ENCODE measurements at places on chromosomes 6 and 20.
A peak's percentile ranks its signal among the peaks of the same experiment; 100 is the strongest.

GRCh38 chr20:11511821-11512220 lies 405.9 kb upstream of the BTBD3 start:
- DNase-seq = no peak

DNA sequence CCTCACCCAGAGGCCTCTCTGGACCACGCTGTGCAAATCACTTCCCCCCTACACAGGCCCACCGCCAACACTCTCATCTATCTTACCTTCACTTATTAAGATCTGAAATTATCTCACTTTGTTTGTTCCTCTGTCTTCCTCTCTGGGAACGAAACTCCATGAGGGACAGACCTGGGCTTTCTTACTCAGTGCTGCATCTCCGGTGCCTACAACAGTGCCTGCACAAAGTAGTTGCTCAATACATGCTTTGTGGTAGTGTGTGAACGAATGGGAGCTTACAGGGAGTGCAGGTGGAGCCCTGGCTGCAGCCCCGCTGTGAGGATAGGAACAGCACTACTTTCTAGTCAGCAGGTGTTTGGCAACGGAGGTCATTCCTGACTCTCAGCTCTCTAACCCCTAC lies 5.3 kb downstream of the CASS4 start:
- DNase-seq = no peak

DNA sequence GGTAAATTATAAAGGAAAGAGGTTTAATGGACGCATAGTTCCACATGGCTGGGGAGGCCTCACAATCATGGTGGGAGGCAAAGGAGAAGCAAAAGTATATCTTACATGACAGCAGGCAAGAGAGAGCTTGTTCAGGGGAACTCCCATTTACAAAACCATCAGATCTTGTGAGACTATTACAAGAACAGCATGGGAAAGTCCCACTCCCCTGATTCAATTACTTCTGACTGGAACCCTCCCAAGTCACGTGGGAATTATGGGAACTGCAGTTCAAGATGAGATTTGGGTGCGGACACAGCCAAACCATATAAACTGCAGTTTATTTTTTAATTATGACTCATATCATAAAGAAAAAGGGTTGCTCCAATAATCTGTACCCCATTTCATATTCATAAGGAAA lies 22.3 kb upstream of the HLA-DQA2 start:
- DNase-seq = no peak

- no peak for DNase-seq
These were observed 33.2 kb downstream of the B4GALT5 start for GRCh38 chr20:49680484-49680883.

- no peak for DNase-seq
These were observed 8.3 kb upstream of the NPEPL1 start for GRCh38 chr20:58684291-58684690.

GRCh38 chr6:30013291-30013922 lies 47.7 kb upstream of the POLR1H start:
- DNase-seq = no peak

DNA sequence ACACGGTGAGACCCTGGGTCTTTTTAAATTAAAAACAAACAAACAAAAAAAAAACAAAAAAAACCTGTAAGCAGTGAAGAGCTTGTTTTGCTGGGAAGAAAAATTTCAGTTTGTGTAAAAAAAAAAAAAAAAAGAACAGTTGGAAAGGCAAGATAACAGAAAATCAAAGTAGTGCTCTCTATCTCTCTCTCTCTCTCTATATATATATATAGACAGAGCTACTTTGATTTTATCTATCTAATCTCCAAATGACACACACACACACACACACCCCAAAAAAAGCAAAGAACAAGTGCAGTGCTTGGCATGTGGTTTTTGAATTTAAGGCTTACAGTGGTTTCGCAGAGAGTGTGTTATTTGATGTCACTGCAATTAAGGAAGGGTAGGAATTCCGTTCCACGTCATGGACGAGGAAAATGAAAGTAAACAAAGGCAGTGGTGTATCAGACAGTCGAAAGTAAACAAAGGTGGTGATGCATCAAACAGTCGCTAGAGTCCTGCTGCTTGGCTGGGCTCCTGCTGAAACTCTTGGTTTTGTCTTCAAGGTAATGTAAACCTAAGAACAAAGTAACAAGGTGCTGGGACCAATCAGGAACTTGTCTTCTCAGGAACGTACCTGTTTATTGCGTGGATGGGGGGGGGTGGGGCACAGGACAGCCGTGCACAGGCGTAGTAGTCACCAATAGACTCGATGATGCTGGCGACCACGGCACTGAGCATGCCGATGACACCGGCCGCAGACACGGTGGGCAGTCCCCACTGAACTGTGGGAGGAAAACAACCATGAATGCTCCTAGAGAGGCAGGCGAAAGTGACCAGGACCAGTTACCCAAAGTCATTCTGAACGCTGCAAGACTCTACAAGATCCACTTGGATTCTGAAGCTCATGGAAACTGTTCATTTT lies 131.8 kb downstream of the SLC23A2 start:
- no peak for DNase-seq

- peak; percentile 69 for DNase-seq
These were observed 1.4 kb downstream of the CLIC1 start for GRCh38 chr6:31734821-31735406.

GRCh38 chr6:91415031-91415605 lies 828.2 kb upstream of the MAP3K7 start:
- DNase-seq = no peak

DNA sequence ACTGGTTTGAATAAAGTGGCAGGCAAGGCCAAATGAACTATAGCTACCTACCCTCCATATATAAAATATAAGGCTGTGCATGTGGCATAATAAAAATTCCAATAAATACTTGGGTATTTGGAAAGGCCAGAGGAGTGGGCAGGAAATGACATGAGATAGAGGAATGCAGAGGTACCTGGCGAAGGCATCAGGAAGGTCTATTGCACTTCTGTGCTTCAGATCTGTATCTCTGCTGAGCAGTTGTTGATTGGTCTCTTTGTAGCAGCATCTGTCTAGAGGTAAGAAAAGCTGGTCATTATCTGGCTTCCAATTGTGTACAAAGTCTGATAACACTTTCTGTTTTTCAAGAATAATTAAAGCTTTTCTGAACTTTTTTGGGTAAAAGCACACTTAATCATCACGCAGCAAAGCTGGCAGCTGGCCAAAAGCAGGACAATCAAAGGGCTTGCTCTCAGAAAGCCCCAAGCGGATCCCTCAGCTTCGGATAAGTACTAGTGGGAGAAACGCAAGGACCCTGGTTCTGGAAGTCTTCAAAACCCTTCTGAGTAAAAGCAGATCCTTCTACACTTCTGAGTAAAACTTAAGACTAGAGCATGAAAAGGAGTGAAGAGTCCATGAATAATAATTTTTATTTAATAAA lies 120.1 kb upstream of the TCF21 start:
- DNase-seq = no peak

DNA sequence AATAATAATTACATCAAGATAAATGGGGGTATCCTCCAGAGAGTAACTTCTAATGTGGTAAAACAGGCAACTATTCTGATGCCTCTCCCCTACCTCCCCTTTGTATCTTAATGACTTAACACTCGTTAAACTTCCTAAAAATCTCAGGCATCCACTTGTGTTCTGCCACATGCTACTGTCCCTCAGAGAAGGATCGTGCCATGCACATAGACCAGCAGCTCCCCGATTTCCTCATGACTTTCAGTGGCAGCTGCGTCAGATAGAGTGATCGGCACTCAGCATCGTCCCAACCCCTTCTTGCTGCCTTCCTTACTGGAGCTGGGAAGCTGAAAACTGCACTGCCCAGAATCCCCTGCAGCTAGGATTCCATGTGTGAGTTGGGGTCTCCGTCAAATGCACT lies 32.1 kb downstream of the RIPOR2 start:
- DNase-seq = no peak

DNA sequence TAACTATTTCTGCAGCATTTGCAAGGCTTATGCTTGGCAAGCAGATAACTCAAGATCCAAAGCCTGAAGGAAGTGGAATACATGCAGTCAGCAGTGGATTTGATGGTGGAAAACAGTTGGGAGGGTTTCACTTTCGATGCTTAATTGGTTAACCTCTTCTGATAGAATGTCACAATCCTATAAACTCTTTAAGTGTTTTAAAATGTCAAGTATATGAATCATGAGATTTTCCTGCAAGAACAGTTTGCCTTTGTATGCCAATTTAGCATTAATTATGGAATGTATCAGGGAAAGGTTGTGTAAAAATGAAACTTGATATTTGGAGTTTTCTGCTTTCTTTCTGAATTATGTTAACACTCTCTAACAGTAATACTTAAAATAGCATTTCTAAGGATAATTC lies 36.6 kb downstream of the NKX2-4 start:
- DNase-seq = no peak

DNA sequence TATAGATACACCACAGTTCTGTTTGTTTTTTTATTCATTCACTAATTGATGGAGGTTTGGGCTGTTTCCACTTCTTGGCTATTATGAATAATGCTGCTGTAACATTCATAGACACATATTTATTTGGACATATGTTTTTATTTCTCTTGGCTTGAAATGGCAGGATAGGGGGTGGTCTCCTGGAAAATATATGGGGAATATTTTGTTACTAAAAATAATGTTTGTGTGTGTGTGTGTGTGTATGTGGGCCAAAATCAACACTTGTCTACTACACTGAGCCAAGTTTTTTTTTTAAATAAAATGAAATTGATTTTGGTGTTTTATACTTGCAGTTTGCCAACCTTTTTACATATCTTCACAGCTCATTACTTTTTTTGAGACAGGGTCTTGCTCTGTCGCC lies 264.4 kb upstream of the SULF2 start:
- no peak for DNase-seq

GRCh38 chr20:17431621-17432364 lies 99.4 kb downstream of the BFSP1 start:
- DNase-seq = peak; percentile 31

DNA sequence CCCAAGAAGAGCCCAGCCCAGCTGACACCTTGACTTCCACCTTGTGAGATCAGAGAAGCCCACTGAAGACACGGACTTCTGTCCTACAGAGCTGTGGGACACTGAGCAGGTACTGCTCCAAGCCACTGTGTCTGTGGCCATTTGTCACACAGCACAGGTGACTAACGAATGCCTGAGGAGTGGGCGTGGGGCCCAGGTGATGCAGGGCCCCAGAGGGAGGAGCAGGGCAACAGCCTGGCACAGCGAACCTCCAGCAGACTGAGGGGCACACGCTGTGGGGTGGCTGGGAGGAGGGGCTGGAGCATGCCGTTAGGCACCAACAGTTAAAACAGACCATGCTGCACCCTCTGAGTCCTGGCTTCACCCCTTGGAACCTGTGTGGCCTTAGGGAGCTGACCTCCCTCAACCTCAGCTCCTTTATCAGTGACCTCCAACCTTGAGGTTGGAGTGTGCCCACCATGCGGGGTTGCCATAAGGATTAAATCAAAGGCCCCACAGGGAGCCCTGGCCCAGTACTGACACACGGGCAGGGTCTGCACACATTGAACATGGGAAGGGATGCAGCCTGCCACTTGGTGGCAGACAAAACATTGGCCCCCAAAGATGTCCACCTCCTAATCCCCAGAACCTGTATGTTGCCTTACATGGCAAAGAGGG lies 119.9 kb upstream of the CST7 start:
- no peak for DNase-seq

DNA sequence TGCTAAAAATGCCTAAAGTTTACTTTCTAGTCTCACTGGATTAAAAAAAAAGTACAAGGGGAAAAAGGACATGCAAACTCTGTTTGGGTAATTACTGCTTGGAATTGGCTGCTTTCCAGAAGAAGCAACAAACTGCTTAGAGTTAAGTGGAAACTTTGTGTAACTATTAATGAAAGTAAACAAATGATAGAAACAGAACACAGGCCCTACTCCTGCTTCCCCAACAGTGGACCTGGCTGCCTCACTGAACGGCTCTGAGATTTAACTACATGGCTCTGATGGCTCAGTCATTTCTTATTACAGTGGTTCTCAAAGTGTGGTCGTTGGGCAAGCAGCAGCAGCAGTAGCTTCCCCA lies 108.5 kb downstream of the MAN1A1 start:
- no peak for DNase-seq

DNA sequence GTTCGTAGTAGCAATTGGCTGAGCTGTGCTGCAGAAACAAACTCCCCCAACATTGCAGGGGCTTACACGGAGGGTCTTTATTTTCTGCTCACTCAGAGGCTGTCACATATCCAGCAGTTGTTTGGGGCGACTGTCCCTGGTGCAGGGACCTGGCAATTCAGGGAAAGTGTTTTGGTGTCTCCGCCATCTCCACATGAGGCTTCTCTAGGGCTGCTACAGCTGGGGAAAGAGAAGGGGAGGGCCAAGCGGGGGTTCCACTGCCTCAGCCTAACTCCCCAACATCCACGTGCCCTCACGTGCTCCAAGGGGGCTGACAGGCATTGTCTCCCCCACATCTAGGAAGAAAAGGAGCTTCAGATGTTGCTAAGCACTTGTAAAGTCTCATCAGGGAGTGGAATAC lies 61.3 kb upstream of the NXT1 start:
- no peak for DNase-seq

GRCh38 chr6:4402477-4402976 lies 267.2 kb upstream of the ECI2 start:
- DNase-seq = peak; percentile 59

- DNase-seq = peak; percentile 22
These were observed 38.9 kb upstream of the THBS2 start for GRCh38 chr6:169292338-169293124.

GRCh38 chr6:39812853-39813533 lies 20.8 kb downstream of the DAAM2 start:
- DNase-seq = no peak

DNA sequence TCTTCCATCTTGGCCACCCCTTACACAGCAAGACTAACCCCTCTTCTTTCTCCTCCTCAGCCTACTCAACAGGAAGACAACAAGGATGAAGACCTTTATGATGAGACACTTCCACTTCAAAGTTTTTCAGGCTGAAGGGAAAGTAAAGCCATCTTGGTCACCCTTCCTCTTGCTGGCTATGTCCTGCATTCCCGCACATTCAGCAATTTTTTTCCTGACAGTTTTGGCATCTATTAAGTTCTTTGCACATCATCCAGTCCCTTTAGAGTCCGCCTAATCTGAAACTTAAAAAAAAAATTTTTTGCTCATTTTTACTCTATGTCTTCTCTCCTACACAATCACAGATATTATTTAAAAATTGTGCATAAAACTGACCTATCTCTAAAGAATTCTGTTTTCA lies 493.4 kb downstream of the LMBRD1 start:
- no peak for DNase-seq

GRCh38 chr6:112307707-112308106 lies 39.4 kb upstream of the RFPL4B start:
- DNase-seq = no peak

- DNase-seq = no peak
These were observed 35.7 kb downstream of the TSPYL4 start for GRCh38 chr6:116218172-116218633.

- DNase-seq = no peak
These were observed 246.8 kb upstream of the STXBP5 start for GRCh38 chr6:146957181-146958093.

DNA sequence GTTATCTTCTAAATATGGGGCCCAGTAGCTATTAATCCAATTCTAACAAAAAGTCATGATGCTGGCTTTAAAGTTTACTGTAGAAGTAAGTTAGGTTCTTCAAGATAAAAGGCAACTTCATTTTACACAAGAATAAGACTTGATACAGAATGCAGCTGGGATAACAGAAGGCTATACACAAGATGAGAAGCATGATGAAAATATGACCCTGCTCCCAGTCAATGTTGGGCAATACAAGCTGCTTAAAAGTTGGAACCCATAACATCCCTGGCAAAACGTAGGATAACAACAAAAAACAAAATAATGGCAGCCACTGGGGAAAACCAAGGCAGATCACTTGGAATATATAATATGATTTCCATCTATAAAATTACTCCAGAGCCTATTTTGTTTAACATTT lies 87.6 kb upstream of the RSPO3 start:
- no peak for DNase-seq

GRCh38 chr20:17525650-17526049 lies 5.5 kb downstream of the BFSP1 start:
- DNase-seq = no peak

GRCh38 chr6:159126590-159126989 lies 42.6 kb upstream of the FNDC1 start:
- no peak for DNase-seq

All from H54 (cell line).